ENCODE measurements at places on chromosomes 1 and 21. TPM values are rescaled to one million over a fixed set of nuclear protein-coding genes. Genes with fewer than 3 reads are reported as not detected.

Gene PIK3R3
- total RNA-seq = 7.4 TPM

Gene NID1
- total RNA-seq = 62.6 TPM

Gene MMEL1
- not detected for total RNA-seq

Gene CD53
- total RNA-seq = not detected

Gene CELSR2
- total RNA-seq = 3.0 TPM

Gene SERPINC1
- total RNA-seq = not detected

Gene FMO1
- not detected for total RNA-seq

Gene STYXL2
- not detected for total RNA-seq

Gene FAM151A
- total RNA-seq = not detected

Gene C1QB
- total RNA-seq = not detected

Gene C4BPA
- not detected for total RNA-seq

Gene CR1L
- not detected for total RNA-seq

Gene ORC1
- total RNA-seq = 3.2 TPM

Gene PLPPR5
- 0.05 TPM for total RNA-seq
